ENCODE measurements at places on chromosomes 12 and 14. TPM values are rescaled to one million over a fixed set of nuclear protein-coding genes. Genes with fewer than 3 reads are reported as not detected.

The KLRC2 gene
- total RNA-seq: not detected

The TPH2 gene
- total RNA-seq: not detected

The SCN8A gene
- 0.13 TPM for total RNA-seq

The AQP6 gene
- not detected for total RNA-seq

The CISTR gene
- total RNA-seq: 0.83 TPM

The SRRM4 gene
- total RNA-seq: 0.30 TPM

The MIP gene
- total RNA-seq: not detected

The CD69 gene
- 0.40 TPM for total RNA-seq

The DCAF4 gene
- total RNA-seq: 5.5 TPM

The SLC2A14 gene
- not detected for total RNA-seq

The ADGRD1 gene
- total RNA-seq: 86.1 TPM

Data from Right ventricle myocardium superior (tissue), 1 donor.